ENCODE measurements at places on chromosomes 12 and 14.

DNA sequence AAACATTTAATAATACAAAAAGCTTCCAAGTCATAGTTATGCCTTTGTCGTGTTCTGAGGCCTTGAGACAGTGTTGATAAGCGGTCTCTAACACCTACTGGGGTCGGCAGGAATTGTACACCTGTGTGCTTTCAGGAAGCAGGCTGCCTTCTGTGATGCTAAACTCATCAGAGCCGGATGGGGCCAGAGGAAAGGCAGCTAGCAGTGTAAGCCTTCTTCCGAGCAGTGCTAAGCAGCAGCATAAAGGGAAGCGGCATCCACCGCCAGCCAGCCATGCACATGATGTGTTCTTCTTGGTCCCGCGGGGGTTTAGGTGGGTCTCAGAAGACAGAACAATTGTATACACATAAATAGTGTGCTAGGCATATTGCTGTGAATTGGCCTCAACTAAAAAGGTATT, 159.3 kb downstream of the SLC15A4 start:
- DNase-seq = no peak

DNA sequence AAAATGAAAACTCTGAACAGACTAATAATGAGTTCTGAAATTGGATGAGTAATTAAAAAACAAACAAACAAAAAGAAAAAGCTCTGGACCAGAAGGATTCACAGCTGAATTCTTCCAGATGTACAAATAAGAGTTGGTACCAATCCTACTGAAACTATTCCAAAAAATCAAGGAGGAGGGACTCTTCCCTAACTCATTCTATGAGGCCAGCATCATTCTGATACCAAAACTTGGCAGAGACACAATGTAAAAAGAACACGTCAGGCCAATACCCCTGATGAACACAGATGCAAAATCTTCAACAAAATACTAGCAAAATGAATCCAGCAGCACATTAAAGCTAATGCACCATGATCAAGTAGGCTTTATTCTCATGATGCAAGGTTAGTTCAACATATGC, 183.9 kb upstream of the CNOT2 start:
- no peak for DNase-seq

DNA sequence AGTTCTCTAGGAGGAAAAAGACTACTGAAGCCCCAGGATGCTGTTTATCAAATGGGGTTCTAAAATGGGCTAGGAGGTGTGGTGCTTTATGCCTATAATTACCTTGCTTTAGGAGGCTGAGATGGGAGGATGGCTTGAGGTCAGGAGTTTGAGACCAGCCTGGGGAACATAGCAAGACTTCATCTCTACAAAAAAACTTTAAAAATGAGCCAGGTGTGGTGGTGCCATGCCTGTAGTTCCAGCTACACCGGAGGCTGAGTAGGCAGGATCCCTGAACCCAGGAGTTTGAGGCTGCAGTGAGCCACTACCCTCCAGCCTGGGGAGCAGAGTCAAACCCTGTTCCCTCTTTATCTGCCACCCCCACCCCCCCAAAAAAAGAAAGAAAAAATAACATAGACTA, 23.3 kb upstream of the SLC2A3 start:
- no peak for DNase-seq

- no peak for DNase-seq
Measured at GRCh38 chr12:105225505-105226015, 10.4 kb downstream of the APPL2 start.

DNA sequence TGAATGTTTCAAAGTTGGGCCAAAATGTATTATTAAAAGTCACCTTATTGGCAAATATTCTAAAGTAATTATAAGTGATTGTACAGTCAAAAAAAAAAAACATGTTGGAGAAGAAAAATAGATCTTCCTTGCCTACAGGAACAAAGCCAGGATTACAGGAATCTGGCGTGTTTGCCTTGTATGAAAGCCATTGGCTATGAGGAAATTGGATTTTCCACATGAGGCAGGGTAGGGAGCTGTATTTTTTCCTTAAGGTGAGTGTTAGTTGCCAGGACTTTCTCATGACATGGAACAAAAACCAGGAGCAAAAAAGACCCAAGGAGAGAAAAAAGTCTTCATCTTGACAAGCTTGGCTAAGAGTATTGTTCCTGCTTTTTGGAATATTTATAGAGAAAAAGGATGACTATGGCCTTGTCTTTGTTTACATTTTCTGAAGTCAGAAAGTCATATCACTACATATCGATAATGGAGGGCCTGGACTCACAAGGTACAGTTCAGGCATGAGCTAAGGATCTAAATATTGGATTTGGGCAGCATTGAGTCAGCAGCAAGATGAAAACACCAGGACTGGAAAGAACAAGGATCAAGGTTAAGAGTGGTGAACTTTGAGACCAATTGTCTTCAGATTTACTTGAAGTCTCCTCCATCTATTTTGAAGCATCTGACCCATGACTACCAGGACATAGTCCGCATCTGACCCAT, 68.4 kb upstream of the FLRT2 start:
- DNase-seq = no peak

GRCh38 chr14:38735005-38735404, 368.0 kb downstream of the SEC23A start:
- no peak for DNase-seq

DNA sequence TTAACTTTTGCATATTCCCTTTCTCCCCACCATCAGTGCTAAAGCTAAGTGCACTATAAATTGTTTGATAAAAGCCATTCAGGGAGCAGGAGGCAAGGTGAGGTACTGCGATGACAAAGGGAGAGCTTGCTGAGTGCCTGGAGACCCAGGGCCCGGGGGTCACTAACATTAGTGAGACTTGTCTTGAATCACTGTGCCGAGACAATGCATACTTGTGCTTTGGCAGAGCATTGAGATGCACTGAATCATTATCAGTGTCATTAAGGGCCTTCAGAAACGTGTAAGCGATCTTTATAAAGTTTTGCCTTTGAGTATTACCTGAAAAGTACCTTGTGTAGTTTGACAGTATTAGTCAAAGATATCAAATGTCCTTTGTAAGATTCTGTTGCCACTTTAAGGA, 447.5 kb downstream of the PCNX1 start:
- no peak for DNase-seq

- no peak for DNase-seq
Measured at GRCh38 chr12:28268608-28269229, 78.5 kb downstream of the CCDC91 start.

DNA sequence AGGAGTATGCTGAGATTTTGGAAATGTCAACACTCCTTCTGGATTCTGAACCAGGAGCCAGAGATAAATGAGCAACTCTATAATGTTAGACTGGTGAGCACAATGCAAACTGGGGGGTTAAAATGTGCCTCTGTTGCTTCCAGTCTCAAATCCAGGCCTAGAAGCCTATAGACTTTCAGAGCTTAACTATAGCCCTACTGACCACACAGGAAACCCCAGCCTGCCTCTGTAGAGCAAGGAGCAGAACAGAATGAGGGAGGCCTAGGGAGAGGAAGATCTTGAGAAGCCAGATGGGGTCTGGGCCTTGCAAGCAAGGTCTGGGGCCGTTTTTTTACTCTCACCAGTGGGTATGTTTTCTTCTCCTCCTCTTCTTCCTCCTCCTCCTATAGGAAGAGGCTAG, 225.4 kb upstream of the KITLG start:
- no peak for DNase-seq

GRCh38 chr14:31189346-31190218, 18.0 kb downstream of the HECTD1 start:
- no peak for DNase-seq

- DNase-seq = no peak
Measured at GRCh38 chr12:102573237-102573636, 92.9 kb upstream of the IGF1 start.

GRCh38 chr14:52987042-52987441, 36.2 kb upstream of the FERMT2 start:
- no peak for DNase-seq

DNA sequence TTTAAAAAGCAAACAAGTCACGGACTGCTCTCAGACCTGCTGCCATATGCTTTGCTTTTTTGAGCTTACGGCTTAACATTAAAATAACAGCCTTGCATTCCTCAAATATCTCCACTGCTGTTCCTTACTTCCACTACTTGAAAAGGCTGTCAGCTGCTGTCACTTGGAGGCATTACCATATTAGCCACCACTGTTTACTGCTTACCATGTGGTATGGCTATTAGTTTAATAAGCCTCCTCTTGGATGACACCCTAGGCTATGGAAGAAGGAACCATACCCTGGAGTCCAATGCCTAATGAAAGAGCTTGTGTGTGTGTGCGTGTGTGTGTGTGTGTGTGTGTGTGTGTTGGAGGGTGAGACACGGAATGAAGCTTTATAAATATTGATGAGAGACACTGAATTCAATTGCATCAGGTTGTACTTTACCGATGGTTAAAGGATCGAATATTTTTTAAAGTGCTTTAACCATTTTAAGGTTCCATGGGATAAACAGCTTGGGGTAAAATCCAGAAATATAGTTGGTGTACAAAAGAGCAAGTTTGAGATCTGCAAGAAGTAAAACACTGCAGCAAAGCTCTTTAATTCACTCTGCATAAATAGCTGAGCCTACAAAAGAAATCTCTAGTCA, 174.5 kb downstream of the TTC7B start:
- no peak for DNase-seq

DNA sequence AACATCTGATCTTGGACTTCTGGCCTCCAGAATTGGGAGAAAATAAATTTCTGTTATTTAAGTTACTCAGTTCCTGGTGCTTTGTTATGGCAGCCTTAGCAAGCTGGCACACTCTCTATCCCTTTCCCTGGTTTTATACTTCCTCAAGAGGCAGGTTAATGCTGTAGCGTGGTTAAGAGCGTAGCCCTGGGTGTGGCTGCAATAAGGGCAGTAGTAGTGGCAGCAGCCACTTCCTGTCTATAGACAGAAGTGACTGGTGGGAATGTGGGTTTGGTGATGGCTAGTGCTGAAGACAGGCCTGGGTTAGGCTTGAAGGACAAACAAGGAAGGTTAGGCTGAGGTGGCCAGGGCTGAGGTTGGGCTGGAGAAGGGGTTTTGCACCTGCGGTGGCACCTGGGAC, 3.6 kb upstream of the LGALS3 start:
- DNase-seq = no peak

Data from stimulated activated CD8-positive, alpha-beta memory T cell treated with anti-CD3 and anti-CD28 coated beads, Interleukin-15, amount 100 ng/mL, for 24 hours (primary cell).